Omental fat pad (tissue), 4 donors: ENCODE measurements at places on chromosomes 7 and 10.

- DNase-seq: no peak
Observed at GRCh38 chr10:2356670-2357069, 619.3 kb upstream of the ADARB2 start.

- no peak for DNase-seq
Observed at GRCh38 chr10:33453081-33454025, 118.9 kb upstream of the NRP1 start.

DNA sequence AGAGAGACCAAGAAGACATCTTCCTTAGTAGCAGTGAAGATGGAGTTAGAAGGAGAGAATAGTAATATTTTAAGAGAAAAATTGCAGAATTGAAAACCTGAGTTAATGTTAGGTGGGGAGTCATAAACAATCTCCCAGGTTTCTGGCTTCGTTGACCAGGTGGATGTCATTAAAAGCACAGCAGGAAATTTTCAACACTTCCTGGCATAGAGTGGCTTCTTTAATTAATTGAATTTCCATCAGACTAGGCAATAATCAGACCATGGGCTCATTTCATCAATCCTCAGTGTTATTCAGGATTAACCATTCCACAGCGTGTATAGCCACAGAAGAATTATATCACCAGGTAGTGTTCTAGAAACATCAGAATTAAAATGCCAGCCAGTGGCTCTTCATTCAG is 268.2 kb downstream of the CCDC3 start:
- DNase-seq: no peak

- DNase-seq: no peak
Observed at GRCh38 chr10:10813656-10814055, 204.0 kb upstream of the CELF2 start.

DNA sequence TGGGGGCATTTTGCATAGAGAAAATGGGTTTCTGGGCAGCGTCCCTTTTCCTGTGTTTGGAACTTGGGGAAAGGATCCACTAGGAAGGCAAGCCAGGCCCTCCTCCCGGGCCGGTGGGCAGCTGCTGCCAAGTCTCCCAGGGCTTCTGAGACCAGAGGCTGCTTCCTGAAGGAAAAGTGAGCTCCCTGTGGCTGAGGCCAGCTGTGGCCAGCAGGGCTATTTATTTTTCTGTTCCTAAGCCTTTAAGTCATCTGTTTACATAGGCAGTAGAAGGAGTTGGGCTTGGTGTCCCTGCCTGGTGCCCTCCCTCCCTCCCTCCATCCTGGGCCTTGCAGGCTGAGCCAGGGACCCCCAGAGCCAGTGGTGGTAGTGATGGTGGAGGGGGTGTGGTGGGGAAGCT is 70.5 kb upstream of the COL13A1 start:
- DNase-seq: no peak

DNA sequence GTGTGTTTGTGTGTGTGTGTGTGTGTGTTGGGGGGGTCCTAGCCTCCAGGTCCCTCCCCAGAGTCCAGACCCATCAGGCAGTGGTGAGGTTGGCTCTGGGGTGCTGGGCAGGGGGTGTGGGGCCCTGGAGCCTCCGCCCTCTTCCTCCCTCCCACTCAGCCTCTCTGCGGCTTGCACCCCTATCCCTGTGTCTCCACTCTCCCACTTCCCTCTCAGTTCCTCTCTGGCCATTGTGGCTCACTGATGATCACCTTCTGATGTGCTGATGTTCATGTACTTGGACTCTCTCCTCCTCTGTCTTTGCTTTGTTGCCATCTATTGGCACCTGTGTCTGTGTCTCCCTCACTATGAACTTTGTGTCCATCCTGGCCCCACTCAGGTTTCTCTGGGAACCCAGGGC is 298.7 kb downstream of the ZEB1 start:
- DNase-seq: no peak
